ENCODE measurements at places on chromosomes 2 and 18. TPM values are rescaled to one million over a fixed set of nuclear protein-coding genes. Genes with fewer than 3 reads are reported as not detected.

Gene RAD51AP2
- 0.47 TPM for total RNA-seq

Gene SALL3
- 7.6 TPM for total RNA-seq

Gene PROKR1
- 2.0 TPM for total RNA-seq

- no peak for DNase-seq
Observed at GRCh38 chr18:3607309-3608098, 157.5 kb downstream of the TGIF1 start.

DNA sequence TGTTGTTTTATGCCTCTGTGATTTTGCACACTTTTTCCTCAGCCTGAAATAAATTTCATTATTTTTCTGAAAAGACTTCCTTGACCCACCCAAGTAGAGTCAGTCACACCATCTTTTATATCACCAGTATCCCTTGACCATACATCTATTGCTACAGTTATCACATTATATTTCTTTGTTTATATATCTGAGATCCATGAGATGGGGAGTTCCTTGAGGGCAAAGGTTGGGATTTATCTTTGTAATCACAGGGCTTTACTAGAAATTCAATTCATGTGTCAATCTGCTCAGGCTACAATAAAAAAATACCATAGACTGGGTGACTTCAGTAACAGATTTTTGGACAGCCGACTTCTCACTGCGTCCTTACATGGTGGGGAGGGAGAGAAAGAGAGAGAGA, 12.8 kb upstream of the RNF138 start:
- no peak for DNase-seq

GRCh38 chr18:68033466-68033865, 516.9 kb upstream of the DSEL start:
- no peak for DNase-seq

GRCh38 chr2:73886357-73886756, 6.5 kb upstream of the ACTG2 start:
- no peak for DNase-seq

DNA sequence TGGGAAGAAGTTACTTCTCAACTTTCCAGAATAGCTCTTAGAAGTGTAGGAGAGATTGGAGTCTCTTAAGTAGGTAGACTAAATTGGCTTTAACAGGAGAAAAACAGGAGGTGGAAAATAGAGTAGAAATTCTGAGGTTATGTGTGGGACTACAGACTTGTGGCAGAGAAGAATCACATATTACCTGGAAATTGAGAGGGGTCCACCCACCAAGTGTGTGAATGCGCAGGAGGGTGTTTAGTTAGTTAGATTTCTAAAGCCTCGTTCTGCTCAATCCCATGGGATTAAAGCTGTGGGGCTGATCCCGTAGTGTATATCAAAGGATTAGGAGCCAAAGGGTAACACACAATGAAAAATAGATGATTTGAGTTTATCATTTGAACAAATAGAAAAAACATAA, 319.1 kb downstream of the TRIB2 start:
- DNase-seq: no peak

- DNase-seq: no peak
Observed at GRCh38 chr2:166609183-166609959, 115.3 kb upstream of the SCN7A start.

Data from occipital lobe (tissue), 3 donors.